ENCODE measurements at places on chromosomes 11 and 22.

GRCh38 chr11:13259374-13259773 lies 18.2 kb upstream of the BMAL1 start:
- no peak overlapping the region for H3K4me3 ChIP-seq
- no peak for DNase-seq
- no peak overlapping the region for H3K27ac ChIP-seq
- no peaks in the 10 kb centered on the region for H3K27me3 ChIP-seq
- peaks cover 10% of the 10 kb centered on the region for H3K4me1 ChIP-seq
- H3K36me3 ChIP-seq, result no peaks in the 10 kb centered on the region

DNA sequence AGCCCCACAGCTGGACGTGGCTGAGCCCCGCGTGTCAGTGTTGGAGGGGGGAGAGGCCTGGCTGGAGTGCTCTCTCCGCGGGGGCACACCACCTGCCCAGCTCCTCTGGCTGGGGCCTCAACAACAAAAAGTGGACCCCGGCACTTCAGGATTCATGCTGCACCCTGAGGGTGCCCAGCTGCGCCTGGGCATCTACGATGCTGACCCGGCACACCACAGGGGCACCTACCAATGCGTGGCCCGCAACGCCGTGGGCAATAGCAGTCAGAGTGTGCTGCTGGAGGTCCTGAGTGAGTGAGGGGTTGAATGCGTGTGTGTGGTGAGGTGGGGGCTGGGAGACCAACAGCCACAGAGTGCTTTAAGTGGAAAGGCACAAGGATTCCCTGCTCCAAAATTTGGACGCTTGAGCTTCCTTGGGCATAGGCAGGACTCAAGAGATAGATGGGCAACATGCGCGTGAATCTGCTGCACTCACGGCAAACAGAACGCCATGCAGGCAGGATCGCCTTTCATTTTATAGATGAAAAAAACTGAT lies 7.6 kb downstream of the VSIG10L2 start:
- H3K27me3 ChIP-seq, result no peaks in the 10 kb centered on the region
- no peaks in the 10 kb centered on the region for H3K4me1 ChIP-seq
- DNase-seq, result no peak
- no peak overlapping the region for H3K27ac ChIP-seq
- H3K36me3 ChIP-seq, result no peaks in the 10 kb centered on the region

GRCh38 chr11:47186700-47187695 lies 764 bp upstream of the PACSIN3 start:
- DNase-seq, result peak; percentile 77
- no peak overlapping the region for H3K27ac ChIP-seq
- no peaks in the 10 kb centered on the region for H3K27me3 ChIP-seq
- peak overlapping the region; percentile 91 for H3K4me3 ChIP-seq
- H3K36me3 ChIP-seq, result no peaks in the 10 kb centered on the region

GRCh38 chr11:44789496-44789895 lies 62.7 kb downstream of the TSPAN18 start:
- H3K36me3 ChIP-seq, result no peaks in the 10 kb centered on the region

DNA sequence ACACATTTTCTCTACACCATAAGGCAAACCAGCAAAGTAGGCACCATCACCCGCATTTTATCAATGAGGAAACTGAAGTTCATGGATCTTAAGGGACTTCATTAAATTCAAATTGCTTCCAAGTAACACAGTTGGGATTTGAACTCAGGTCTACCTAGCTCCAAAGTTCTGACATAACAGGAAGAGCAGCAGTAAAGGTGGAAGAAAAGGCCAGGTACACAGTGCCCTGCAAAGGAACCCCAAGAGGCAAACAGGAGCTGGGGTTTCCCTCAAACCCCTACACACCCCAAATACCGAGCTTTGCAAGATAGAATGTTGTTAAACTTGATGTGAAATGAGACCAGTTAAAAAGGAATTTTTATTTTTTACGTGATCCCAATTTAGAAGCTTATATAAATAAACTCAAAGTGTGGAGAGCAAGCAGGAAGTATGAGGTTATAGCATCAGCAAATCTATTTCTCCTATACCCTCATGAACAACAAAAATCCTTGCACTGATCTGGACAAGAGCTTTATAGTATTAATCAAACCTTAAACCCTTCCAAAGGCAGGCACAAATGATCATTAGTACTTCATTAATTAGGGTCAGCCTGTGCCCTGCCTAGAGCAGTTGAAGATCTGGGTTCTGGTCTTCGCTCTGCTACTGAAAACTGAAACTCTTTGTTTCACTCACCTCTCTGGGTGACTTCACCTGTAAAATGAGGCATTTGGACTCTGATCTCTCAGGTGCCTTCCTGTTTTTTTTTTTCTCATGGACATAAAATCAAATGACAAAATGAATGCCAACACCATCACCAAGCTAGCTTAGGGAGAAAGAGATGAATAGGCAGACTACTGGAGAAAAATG lies 36.5 kb downstream of the SYTL2 start:
- no peak overlapping the region for H3K4me3 ChIP-seq
- no peak overlapping the region for H3K27ac ChIP-seq
- H3K36me3 ChIP-seq, result peaks cover 1% of the 10 kb centered on the region
- no peak for DNase-seq
- H3K4me1 ChIP-seq, result peaks cover 19% of the 10 kb centered on the region

- no peak overlapping the region for H3K4me3 ChIP-seq
- no peak overlapping the region for H3K27ac ChIP-seq
- no peaks in the 10 kb centered on the region for H3K36me3 ChIP-seq
- H3K4me1 ChIP-seq, result no peaks in the 10 kb centered on the region
- H3K27me3 ChIP-seq, result no peaks in the 10 kb centered on the region
Observed at GRCh38 chr11:21072558-21072957, 403.2 kb downstream of the NELL1 start.

DNA sequence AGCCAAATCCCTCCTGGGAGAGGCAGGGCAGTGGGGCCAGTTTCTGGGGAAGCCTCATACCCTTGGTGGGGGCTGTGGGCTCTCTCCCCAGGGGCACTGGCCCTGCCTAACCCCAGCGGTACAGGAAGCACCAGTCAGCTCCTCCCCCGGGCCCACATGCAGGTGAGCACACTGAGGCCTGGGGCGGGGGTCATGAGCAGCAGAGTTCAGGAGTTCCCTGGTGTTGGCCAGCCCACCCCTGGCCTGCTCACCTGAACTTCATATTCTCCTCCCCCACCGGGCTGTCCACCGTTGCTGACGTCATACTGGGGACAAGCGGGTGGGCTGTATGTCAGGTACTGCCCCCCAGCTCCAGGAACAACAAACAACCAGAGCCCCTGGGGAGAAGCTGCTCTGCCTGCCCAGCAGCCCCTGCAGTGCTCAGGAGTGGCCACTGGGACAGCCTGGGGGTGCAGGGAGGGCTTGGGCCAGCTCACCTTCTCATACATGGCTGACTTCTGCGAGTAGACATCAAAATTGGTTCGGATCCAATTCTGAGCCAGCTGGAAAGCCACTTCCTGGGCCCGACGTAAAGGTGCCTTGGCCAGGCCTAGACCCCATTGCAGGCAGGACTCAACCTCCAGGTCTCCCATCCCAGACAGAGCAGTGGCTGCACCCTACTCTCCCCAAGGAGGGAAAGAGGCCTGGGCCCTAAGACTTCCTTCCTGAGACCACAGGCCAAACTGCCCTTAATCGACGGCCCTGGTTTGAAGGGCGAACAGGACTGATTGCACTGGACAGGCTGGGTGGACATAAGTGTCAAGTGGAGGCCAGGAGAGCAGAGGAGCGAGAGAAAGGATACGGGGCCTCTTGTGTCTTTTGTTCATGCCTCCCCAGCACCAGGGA lies 20.8 kb downstream of the TREH start:
- no peaks in the 10 kb centered on the region for H3K27me3 ChIP-seq
- peaks cover 3% of the 10 kb centered on the region for H3K36me3 ChIP-seq
- peak; percentile 47 for DNase-seq
- H3K4me1 ChIP-seq, result peaks cover 3% of the 10 kb centered on the region
- H3K4me3 ChIP-seq, result no peak overlapping the region

Data from H9 (cell line).